Activated CD4-positive, alpha-beta T cell treated with anti-CD3 and anti-CD28 coated beads, Interleukin-2, amount 10 ng/mL, durations not matched to agents 7 days and 5 days (primary cell): ENCODE measurements at places on chromosomes 11 and 22.

DNA sequence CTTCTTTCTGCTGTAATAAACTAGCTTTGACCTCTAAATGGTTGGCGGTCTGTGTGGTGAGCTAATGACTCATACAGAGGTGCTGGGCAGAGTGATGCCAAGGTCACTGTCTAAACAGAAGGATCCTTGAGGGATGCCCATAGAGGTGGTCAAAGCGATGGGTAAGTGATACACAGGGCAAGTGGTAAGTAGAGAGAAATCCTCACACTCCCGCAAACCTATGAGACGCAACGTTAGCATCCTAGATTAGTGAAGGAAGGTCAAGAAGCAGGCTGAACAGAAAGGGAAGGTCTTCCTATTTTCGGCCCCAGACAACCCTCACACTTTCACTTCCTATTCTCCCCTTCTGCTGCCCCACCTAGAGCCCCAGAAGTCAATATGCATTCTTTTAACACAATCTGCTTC is 65.6 kb upstream of the SESN3 start:
- H3K27me3 ChIP-seq: peaks cover 3% of the 10 kb centered on the region
- no peak for DNase-seq
- peaks cover 26% of the 10 kb centered on the region for H3K4me1 ChIP-seq
- no peak overlapping the region for H3K4me3 ChIP-seq
- H3K36me3 ChIP-seq: peaks cover 1% of the 10 kb centered on the region
- no peak overlapping the region for H3K27ac ChIP-seq

GRCh38 chr11:119692540-119692820 is 36.5 kb downstream of the NECTIN1 start:
- peaks cover 17% of the 10 kb centered on the region for H3K4me1 ChIP-seq
- peaks cover 2% of the 10 kb centered on the region for H3K27me3 ChIP-seq
- no peak overlapping the region for H3K4me3 ChIP-seq
- DNase-seq: no peak
- no peaks in the 10 kb centered on the region for H3K36me3 ChIP-seq
- H3K27ac ChIP-seq: no peak overlapping the region

GRCh38 chr11:111736621-111737443 is 29.4 kb downstream of the PPP2R1B start:
- no peak overlapping the region for H3K4me3 ChIP-seq
- no peaks in the 10 kb centered on the region for H3K27me3 ChIP-seq
- H3K36me3 ChIP-seq: peaks cover 31% of the 10 kb centered on the region
- DNase-seq: no peak
- no peak overlapping the region for H3K27ac ChIP-seq

DNA sequence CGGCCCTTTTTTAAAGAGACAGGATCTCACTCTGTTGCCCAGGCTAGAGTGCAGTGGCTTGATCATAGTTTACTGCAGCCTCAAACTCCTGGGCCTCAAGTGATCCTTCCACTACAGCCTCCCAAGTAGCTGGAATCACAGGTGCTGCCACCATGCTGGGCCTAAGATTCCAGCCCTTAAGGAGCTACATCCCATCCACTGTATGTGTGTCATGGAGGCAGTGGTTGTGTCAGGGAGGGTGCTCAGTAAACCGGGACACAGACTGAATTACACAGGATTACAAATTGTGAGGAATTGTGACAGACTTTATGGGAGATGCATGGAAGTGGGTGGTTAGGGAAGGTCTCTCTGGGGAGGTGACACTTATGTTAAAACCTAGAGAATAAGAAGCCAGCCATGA is 2.1 kb upstream of the PPIL2 start:
- peaks cover 24% of the 10 kb centered on the region for H3K4me1 ChIP-seq
- H3K4me3 ChIP-seq: no peak overlapping the region
- H3K36me3 ChIP-seq: peaks cover 2% of the 10 kb centered on the region
- H3K27me3 ChIP-seq: no peaks in the 10 kb centered on the region
- H3K27ac ChIP-seq: peak overlapping the region; percentile 20

DNA sequence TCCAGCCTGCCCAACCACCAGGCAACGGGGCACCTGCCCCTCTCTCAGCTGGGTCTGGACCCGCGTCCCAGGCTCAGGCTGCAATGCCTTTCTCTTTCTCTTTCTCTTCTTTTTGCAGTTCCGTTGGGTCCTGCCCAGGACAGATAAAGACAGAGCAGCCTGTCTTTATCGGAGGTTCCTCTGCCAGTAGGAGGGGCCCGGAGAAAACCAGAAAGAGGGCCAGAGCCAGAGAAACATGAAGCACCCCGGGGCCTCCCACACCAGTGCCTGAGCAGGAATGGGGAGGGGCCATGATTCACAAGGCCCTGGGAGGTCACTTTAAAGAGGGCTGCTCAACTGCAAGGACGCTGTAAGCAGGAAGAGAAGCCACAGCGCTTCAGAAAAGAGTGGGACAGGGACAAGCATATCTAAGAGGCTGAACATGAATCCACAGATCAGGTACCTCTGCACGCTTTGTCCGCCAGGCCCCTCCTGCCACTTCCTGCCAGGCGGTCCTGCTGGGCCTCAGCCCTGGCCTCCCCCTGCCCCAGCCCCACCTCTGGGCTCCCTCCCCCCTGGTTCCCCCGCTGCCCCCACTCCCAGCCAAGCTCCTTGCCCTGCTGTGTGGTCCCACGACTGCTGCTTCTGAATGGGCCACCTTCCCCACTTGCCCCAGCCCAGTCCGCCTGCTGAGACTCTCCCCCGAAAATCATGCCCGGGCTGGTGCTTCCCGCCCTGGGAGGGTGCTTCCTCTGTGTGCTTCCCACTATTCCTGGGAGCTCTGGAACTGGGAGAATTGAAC is at the start of gene APOBEC3C:
Gene APOBEC3C, plus strand, starts transcription at position 316 of the 781 bp plus-strand sequence. Its CDS starts 106 bp downstream, at position 422.
- peaks cover 17% of the 10 kb centered on the region for H3K36me3 ChIP-seq
- no peaks in the 10 kb centered on the region for H3K27me3 ChIP-seq
- peaks cover 47% of the 10 kb centered on the region for H3K4me1 ChIP-seq
- H3K4me3 ChIP-seq: peak within 1 kb of the TSS; percentile 98
- DNase-seq: peak; percentile 89
- peak within 1 kb of the TSS; percentile 97 for H3K27ac ChIP-seq

DNA sequence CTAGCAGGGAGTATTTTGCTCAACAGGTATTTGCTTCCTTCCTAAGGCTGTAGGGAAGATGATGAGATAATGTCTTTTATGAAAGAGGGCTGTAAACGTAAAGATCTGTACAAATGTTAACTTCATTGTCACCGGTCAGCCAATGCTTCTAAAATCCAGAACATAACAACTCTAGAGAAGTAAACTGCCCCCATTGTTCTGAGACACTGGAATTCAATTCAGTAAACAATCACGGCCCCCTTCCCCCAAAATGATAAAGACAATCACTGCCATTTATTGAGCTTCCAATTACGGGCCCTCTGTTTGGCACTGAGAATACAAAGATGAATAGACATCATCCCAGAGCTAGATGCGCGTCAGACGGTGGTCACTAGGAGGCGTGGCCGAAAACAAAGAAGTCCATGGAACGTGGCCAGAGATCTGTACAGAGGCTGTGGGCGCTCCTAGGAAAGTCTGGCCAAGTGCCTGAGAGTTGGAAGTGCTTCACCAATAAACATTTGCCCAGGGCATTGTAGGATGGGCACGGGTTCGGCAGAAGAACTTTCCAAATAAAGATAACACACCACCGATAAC is 576 bp downstream of the TMEM258 start:
- no peaks in the 10 kb centered on the region for H3K27me3 ChIP-seq
- H3K4me1 ChIP-seq: peaks cover 44% of the 10 kb centered on the region
- H3K27ac ChIP-seq: peak overlapping the region; percentile 98
- peak; percentile 45 for DNase-seq
- H3K36me3 ChIP-seq: peaks cover 51% of the 10 kb centered on the region

DNA sequence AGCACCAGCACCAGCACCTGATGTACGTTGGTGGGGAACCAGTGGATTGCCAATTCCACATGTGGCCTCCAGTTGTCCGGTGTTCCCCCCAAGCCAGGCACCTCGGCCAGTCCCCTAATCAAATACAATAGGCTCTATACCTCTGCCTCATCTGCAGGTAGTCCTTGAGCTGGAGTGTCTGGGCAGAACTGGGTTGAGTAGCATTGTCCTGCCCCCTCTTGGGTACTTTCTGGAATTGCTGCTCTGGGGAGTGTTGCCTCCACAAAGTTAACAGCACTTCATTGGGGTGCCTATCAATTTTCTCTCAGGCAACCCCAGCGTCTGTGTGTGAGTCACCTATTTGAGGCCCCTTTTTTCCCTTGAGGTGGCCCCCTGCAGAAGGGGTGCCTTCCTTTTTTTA is 413.0 kb upstream of the LARGE1 start:
- H3K27ac ChIP-seq: no peak overlapping the region
- no peak for DNase-seq
- no peak overlapping the region for H3K4me3 ChIP-seq
- H3K4me1 ChIP-seq: no peaks in the 10 kb centered on the region
- H3K36me3 ChIP-seq: no peaks in the 10 kb centered on the region
- H3K27me3 ChIP-seq: no peaks in the 10 kb centered on the region

- no peak overlapping the region for H3K4me3 ChIP-seq
- H3K27me3 ChIP-seq: no peaks in the 10 kb centered on the region
- H3K27ac ChIP-seq: no peak overlapping the region
- no peak for DNase-seq
- H3K36me3 ChIP-seq: peaks cover 72% of the 10 kb centered on the region
Measured at GRCh38 chr11:74638869-74639268, 46.5 kb downstream of the POLD3 start.

GRCh38 chr11:61974766-61975631 is 7.6 kb upstream of the FTH1 start:
- H3K36me3 ChIP-seq: peaks cover 2% of the 10 kb centered on the region
- no peaks in the 10 kb centered on the region for H3K27me3 ChIP-seq
- H3K4me1 ChIP-seq: peaks cover 29% of the 10 kb centered on the region
- no peak overlapping the region for H3K4me3 ChIP-seq
- no peak overlapping the region for H3K27ac ChIP-seq

GRCh38 chr11:58786693-58787092 is 55.0 kb upstream of the GLYAT start:
- H3K27ac ChIP-seq: no peak overlapping the region
- H3K36me3 ChIP-seq: no peaks in the 10 kb centered on the region
- no peak overlapping the region for H3K4me3 ChIP-seq
- no peak for DNase-seq
- no peaks in the 10 kb centered on the region for H3K4me1 ChIP-seq

GRCh38 chr11:78399136-78399535 is 18.5 kb downstream of the GAB2 start:
- no peak for DNase-seq
- H3K27me3 ChIP-seq: no peaks in the 10 kb centered on the region
- no peak overlapping the region for H3K4me3 ChIP-seq

GRCh38 chr11:93652161-93652597 is 9.3 kb upstream of the CEP295 start:
- H3K36me3 ChIP-seq: no peaks in the 10 kb centered on the region
- no peak overlapping the region for H3K27ac ChIP-seq
- H3K27me3 ChIP-seq: peaks cover 14% of the 10 kb centered on the region
- peaks cover 24% of the 10 kb centered on the region for H3K4me1 ChIP-seq
- DNase-seq: peak; percentile 43
- H3K4me3 ChIP-seq: no peak overlapping the region
